ENCODE measurements at places on chromosomes 16 and 17.

- DNase-seq, result no peak
These were observed 94.3 kb downstream of the TBC1D16 start for GRCh38 chr17:79941088-79942010.

DNA sequence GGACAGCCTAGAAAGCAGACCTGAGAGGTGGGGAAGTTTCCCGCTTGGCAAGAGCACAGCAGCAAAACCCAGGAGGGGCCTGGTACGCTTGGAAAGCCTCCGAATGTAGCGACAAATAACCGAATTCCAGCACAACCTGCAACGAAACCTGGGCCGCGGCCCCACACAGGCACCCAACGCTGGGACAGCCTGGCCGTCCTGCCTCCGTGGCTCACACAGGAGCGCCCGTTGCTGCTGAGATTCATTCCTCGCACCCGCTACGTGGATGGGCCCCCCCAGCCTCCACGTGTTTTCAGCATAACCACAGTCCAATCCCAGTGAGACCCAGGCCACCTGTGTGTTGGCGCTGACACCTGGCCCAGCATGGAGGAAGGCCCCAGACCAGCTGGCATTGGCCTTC, 42.9 kb downstream of the LMF1 start:
- DNase-seq, result no peak

- no peak for DNase-seq
These were observed 1108.0 kb downstream of the CDH11 start for GRCh38 chr16:64013856-64014255.

DNA sequence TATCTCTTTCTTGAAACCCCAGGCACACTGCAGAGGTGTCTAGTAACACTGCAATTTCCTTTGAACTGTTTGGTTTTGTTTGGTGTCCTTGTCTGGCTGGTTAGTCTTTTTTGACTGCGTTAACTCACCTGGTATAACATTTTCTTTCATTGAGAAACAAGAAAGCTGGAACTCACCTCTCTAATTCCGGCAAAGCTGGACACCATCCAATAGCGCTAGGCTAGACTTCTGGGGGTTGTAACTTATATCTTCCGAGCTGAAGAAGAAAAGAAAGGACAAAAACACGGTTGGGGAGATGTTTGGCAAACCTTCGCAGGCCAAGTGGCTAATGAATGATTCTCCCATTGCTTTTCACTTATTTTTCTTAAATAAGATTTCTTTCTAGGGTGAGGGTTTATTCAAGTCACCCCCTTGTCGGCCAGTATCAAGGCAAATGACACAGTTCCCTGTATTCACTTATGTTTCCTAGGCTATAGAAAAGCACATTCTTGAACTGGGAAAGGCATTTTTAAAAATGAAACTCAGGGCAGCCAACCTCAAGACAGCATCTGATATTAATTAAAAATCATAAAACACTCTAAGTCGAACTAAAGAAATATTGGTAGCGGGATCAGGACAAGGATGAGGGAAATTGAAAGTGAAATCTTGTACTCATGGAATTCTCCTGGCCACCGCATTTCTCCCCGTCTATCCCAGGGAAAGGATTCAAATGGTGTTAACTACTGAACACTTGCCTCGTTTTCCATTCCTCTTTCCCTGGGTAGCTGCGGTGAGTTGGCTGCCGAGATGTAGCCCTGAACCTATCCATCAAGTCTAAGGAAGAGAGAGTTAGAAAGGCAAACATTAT, 95.9 kb upstream of the ZFHX3 start:
- no peak for DNase-seq

- DNase-seq, result no peak
These were observed 317.8 kb downstream of the RBFOX1 start for GRCh38 chr16:7650431-7650830.

- DNase-seq, result no peak
These were observed 42.2 kb downstream of the CCDC57 start for GRCh38 chr17:82170412-82170961.

All from T-helper 17 cell (primary cell).